T-cell (primary cell): ENCODE measurements at places on chromosomes 1 and 21. TPM values are rescaled to one million over a fixed set of nuclear protein-coding genes. Genes with fewer than 3 reads are reported as not detected.

DNA sequence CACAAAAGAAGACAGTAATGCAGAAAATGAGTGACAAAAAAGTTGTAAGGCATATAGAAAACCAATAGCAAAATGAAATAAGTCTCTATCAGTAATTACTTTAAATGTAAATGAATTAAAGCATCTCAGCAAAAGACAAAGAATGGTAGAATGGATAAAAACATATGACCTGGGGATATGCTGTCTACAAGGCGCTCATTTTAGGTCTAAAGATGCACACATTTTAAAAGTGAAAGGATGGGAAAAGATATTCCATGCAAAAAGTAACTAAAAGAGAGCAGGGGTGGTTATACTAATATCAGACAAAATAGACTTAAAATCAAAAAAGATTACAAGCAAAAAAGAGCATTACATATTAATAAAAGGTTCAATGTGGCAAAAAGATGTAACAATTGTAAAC lies 41.2 kb downstream of the SPATA6 start:
- no peak for DNase-seq

- no peak for DNase-seq
Measured at GRCh38 chr1:153800516-153800915, 25.3 kb downstream of the SLC27A3 start.

Gene KCNQ4
- 0.10 TPM for total RNA-seq

Gene NBPF4
- not detected for total RNA-seq
